T-helper 2 cell (primary cell): ENCODE measurements at places on chromosomes 1 and 21.
A peak's percentile ranks its signal among the peaks of the same experiment; 100 is the strongest.

GRCh38 chr1:187921426-187921825, 1092.7 kb downstream of the PLA2G4A start:
- DNase-seq: no peak

DNA sequence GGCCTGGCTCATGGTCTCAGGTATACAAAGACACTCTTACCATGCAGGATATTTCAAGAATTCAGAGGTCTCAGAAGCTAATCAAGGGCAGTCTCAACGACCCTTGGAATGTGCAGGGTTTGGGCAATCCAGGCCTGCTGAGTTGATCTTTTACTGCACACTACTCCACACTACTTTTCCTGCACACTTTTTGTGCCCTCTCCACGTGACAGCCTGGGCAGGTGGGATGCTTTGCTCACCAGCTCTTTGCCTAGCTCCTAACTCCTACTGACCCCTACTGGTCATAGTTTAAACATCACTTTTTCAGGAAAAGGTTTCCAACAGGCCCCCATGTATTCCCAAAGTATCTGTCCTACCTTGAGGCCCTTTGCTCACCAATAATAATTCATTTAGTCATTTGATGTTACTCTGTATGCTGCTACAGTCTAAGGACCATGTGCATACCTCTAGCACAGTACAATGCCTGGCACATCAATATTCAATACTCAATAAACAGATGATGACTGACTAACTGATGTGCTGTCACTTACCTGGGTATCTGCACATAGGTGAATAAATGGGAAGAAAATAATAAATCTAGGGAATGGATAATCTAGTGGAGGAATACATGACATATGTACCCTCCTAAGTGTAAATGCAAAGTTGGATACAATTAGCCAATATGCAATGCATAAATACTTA, 9.6 kb downstream of the DUSP23 start:
- no peak for DNase-seq

GRCh38 chr1:3675436-3675835, 23.1 kb downstream of the TP73 start:
- DNase-seq: no peak

DNA sequence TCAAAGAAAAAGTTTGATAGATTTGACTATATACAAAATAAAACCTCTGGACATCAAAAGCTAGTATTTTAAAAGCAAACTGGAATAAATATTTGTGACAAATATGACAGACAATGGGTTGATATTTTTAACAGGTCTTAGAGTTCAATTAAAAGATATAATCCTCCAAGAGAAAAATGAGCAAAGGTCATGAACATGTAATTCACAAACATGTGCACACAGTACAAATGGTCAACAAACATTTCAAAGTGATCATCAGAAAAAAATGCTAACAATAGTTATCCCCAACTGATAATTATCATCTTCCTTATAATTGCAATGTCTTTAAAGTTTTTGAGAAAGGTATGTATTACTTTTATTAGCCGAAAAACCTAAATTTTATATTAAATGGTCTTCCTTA, 32.0 kb downstream of the WDR64 start:
- no peak for DNase-seq

- no peak for DNase-seq
Observed at GRCh38 chr1:170309389-170310013, 163.7 kb downstream of the NTMT2 start.

GRCh38 chr1:111516005-111516535, 12.6 kb upstream of the ADORA3 start:
- peak; percentile 41 for DNase-seq

DNA sequence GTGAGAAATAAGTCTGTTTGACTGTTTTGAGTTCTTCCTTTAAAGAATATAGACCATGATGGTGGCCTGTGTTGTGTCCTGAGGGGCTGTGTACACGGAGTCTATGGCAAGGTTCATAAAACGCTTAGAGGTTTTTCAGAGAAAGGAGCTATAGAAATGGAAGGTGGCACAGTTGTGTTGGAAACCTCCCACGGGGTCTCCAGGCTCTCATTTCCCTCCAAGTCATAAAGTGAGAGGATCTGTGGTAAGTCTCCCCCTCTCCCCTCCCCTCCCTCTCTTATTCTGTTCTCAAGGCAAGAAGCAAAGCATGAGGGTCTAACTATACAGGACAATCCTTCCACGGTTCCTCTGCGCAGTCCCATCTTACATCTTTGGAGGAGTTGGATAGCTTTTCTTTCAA, 139.2 kb downstream of the KIF26B start:
- no peak for DNase-seq

DNA sequence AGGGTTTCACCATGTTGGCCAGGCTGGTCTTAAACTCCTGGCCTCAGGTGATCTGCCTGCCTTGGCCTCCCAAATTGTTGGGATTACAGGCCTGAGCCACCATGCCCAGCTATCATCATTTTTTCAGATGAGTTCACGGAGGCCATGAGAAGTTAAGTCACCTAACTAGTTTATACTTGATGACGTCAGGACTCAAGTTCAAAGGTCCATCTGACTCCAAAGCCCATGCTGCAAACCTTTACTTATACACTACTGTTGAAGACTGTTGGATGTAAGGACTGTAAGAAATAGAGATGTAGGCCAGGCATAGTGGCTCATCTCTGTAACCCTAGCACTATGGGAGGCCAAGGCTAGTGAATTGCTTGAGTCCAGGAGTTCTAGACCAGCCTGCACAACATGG, 40.8 kb upstream of the STMN1 start:
- no peak for DNase-seq

- DNase-seq: no peak
Observed at GRCh38 chr1:163970151-163970550, 588.8 kb upstream of the PBX1 start.

DNA sequence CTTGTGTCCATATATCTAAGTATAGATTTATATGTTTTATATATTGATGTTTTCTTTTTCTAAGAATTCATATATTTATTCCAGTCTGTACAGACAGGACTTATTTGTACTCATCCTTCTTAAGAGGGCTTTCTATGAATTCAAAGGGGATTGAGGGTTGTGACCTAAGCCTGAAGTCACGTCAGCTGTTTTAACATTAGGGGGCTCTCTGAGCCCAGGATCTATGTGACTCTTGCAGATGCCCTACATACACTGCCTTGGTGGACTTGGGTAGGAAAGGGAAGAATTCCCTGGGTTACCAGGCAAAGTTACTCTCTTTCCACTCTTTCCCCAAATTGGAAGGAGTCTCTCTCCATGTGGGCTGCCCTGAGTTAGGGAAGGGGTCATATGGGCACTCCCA, 283.8 kb upstream of the DAB1 start:
- DNase-seq: no peak

DNA sequence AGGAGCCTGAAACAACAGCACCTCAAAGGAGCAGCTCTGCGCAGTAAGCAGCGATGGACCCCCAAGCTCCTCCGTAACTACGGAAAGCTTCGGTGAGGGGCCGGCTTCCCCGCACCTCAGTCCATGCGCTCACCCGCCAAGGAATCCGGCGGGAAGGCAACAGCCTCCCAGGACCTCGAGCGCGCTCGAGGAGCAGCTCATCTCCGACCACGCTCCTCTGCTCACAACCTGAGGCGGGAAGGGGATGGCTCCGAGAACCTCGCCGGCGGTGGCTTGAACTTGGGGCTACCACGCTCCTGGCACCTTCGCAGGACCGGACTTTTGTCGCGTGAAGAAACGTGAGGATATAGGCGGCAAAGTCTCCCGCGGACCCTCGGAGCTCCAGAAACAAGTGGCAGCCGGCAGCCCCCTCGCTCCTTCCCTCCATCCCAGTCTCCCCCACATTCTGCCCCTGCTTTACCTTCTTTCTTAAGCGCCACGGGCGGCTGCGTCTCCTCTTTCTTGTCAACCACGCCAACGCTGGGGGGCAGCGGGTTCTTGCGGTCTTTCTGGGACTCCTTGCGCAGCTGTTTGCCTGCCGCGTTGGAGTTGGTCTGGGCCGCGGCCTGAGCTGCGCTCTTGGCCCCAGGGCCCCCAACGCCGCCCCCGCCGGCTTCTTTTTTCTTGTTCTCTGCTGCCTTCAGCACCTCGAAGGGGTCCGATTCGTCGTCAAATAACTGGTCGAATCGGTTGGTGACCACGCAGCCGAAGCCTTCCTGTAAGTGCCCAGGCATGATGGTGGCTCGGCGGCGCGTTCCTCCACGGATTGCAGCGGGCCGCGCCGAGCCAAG, 459 bp downstream of the SERBP1 start:
- no peak for DNase-seq

DNA sequence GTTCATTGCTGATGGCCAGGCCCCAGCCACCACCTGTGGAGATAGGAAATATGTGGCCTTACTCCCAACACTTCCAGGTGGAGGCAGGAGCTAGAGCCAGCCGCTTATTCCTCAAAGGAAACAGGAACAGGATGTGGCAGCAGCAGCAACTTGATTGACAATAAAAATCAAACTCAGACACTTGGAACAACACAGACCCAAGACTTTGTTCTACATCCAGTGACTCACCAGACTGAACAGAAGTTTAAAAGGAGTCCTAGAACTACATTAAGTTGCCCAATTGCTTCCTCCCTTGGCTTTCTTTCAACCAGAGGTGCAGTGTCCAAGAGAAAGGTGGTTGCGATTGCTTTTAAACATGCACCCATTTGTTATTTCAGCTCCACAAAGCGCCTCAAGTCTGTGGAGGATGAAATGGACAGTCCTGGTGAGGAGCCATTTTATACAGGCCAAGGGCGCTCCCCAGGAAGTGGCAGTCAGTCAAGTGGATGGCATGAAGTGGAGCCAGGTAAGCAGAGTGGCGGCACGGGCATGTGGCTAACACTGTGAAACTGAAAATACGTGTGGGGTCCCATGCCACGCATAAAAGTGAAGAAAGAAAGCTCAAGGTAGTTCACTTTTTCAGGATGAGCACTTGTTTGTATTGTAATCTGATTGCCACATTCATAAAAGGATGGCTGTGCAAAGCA, 276.6 kb downstream of the NFIA start:
- DNase-seq: no peak

GRCh38 chr1:51283979-51284378, 46.4 kb downstream of the TTC39A start:
- DNase-seq: no peak

- no peak for DNase-seq
Observed at GRCh38 chr1:203447151-203447550, 28.5 kb upstream of the PRELP start.

GRCh38 chr1:77538956-77539518, 143.4 kb downstream of the ZZZ3 start:
- no peak for DNase-seq

DNA sequence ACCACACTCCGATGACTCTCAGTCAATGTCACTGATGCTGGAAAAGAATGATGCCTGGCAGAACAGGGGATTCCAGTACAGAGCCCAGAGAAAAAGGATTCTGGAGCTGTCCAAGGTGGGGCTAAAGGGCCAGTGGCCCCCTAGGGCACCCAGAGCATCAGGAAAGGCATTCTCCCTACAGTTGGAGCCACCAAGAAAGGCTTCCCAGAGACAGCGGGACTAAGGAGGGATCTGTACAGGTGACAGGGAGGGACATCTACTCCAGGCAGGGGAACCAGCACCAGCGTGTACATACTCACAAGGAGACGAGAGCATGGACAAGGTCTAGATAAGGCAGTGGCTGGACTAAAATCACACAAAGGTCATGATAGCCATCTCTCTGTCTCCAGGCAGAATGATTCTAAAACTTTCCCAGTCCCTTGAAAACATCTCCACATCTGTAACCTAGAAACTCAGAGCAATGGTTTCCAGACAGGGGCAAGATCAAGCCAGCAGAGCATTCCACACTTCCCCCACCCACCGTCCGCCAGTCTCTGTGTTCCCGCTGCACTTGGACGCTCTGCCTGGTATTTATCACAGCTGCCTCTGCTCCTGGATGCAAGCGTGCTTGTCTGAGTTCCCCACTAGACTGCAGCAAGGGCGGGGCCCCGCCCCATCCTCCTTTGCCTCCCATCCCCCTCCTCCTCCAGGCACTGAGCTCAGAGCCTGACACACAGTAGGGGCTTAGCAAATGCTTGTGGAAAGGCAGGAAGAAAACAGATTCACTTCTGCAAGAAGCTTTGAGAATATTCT, 111.6 kb upstream of the ZC3H12A start:
- DNase-seq: no peak

GRCh38 chr1:209820986-209821385, 6.8 kb upstream of the UTP25 start:
- DNase-seq: no peak

- no peak for DNase-seq
Observed at GRCh38 chr1:234561319-234561718, 48.7 kb downstream of the IRF2BP2 start.

DNA sequence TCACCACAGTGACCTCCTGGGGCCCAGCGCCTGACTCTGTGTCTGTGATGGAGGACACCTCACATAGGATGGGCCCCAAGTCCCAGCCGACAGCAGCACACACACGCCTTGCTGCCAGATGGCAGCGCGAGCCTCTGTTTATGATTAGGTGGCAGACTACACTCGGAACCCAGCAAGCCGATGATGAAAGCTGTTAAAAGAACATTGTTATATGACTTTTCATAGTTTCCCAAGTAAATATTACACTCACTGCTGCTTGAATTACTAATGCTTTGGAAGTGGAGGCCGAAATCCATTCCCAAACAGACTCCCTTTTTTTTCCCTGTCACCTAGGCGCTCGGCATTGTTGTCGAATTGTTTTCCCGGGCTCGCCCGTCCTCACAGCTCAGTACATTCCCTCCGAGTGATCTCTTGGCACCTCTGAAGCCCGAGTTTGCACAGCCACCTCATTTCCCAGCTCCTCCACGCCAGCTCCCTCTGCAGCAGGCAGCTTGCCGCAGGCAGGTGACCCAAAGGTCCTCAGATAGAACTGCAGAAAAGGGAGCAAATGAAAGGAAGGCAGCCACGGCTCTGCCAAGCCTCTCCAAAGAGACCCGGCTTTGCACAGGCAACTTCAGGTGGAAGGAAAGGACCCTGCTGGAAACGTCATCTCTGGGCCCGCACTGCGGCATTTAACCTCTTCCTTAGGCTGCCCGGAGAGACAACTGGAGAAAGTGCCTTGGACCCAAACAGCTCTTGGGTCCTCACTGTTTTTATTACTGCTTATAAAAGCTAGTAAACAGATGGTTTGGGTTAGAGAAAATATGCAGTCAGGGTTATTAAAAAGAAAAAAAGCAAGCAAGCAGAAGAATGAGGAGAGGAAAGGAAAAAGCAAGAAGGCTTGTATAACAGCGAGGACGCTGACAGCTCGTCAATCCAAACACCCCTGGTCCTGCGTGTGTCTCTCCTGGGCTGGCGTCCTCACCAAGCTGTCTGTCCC, 72.2 kb upstream of the SLC25A33 start:
- no peak for DNase-seq

DNA sequence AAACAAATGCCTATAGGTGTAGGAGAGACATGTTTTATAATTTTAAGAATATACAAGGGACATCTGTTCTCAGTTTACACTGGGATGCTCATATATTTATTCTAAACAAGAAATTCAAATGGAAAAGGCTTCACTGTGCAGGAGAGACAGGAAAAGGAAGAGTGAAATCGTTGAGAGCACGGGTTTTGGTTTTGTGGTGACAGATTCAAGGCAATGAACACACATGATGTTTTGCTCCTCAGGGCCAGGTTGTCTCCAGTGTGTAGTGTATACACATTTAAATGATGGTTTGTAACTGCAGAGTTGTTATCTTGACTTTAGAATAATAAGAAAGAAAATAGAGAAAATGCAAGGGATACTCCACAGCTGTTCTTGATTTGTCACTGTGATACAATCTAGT, 73.7 kb downstream of the S1PR1 start:
- no peak for DNase-seq

GRCh38 chr1:61259379-61260148, 177.2 kb downstream of the NFIA start:
- DNase-seq: no peak

- no peak for DNase-seq
Observed at GRCh38 chr1:80244372-80244771, 1237.8 kb upstream of the ADGRL4 start.
